Smooth muscle cell of the pulmonary artery (primary cell): ENCODE measurements at places on chromosomes 11 and 22. TPM values are rescaled to one million over a fixed set of nuclear protein-coding genes. Genes with fewer than 3 reads are reported as not detected.

IFITM1 gene
- total RNA-seq = 31.5 and 106 TPM in 2 replicates

PATE2 gene
- total RNA-seq = 0.20 TPM in 1 of 2 replicates, not detected in the other

OR10D3 gene
- not detected in 2 replicates for total RNA-seq

OR8B12 gene
- total RNA-seq = not detected in 2 replicates

DEFB131B gene
- not detected in 2 replicates for total RNA-seq

IGSF22 gene
- total RNA-seq = not detected in 2 replicates

TEX54 gene
- total RNA-seq = not detected in 2 replicates

KDELR3 gene
- 134 and 166 TPM in 2 replicates for total RNA-seq

ANO3 gene
- 4.5 and 7.7 TPM in 2 replicates for total RNA-seq

PLAAT5 gene
- 0.23 TPM in 1 of 2 replicates, not detected in the other for total RNA-seq

GRAMD1B gene
- total RNA-seq = 4.8 and 8.9 TPM in 2 replicates
